Adrenal gland (tissue), 19 donors: ENCODE measurements at places on chromosomes 7 and 10.

DNA sequence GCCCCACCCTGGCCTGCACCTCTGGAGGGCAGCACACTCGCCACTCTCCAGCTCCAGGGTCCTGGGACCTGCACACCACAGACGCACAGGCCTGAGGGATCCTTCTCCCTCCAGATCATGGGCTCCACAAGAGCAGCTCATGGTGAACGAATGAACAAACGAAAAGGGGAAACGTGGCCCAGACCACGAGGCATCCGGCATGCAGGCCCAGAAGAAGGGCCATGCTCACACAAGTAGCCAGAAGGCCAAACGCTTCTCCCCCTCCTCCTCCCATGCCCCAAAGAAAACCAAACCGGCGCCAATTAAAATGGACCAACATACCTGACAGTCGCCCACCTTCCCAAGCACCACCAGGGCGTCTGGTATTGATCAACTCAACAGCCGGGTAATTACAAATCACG, 30.4 kb downstream of the MAD1L1 start:
- DNase-seq = no peak

GRCh38 chr7:70744492-70744891, 387.5 kb upstream of the GALNT17 start:
- DNase-seq = no peak

DNA sequence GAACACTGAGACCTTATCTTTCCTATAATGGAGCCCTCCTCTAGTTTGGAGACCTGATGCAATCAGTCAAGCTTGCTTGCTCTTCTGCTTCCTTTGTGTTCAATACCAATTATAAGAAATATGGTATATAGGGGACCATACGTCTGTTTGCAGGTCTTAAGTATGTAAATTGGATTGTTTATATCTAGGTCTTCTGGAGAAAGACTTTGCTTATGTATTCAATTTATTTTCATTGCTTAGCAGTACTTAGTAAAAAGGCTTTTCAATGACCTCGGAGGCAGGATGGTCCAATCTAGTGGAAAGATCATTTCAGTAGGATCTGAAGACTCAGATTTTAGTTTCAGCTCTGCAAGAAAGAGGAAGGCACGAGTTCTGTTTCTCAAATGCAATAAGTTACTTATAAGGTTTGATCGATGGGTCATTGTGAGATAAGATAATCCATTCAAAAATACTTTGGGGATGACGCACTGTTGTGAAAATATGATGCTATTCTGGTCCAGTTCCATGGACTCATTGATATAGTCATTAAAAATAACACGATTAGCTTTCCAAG, 571.6 kb downstream of the SH2D4B start:
- DNase-seq = no peak

DNA sequence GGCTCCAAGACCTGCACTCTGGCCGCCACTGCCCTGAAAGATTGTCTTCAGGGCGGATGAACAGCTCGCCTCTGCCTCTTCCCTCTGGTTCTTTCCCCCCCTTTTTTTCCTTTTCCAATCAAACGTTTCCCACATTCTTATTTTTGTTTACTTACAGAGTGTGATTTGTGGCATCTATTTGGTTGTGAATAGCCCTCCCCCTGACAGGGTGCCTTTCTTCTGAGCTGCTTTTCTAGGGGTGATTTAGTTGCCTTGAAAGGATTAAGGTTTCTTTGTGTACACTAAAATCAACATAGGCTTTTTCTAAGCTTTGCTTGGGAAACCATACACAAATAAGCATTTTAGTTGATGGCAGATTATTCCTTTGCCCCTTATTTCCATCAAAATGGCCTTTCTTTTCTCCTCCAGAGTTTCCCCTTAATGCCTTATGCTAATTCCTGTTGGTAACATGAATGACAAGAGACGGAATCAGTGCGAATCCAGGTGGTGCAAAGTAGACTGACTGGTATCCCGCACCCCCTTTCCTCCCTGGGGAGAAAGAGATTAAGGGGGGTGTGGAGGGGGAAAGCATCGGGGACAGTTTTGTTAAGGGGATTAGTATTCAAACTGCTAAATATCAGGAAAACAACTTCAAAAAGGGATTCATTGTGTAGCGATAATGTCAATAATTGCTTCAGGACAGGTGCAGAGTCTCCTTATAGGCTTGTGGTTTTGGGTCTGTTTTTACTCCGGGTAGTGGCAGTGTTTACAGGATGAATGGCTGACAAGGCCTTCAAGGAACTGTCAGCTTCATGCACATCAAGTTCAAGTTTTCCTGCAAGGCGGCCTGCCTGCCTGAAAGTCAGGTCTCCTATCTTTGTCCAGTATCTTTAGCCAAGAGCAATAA, 431.6 kb upstream of the GALNT17 start:
- DNase-seq = no peak

DNA sequence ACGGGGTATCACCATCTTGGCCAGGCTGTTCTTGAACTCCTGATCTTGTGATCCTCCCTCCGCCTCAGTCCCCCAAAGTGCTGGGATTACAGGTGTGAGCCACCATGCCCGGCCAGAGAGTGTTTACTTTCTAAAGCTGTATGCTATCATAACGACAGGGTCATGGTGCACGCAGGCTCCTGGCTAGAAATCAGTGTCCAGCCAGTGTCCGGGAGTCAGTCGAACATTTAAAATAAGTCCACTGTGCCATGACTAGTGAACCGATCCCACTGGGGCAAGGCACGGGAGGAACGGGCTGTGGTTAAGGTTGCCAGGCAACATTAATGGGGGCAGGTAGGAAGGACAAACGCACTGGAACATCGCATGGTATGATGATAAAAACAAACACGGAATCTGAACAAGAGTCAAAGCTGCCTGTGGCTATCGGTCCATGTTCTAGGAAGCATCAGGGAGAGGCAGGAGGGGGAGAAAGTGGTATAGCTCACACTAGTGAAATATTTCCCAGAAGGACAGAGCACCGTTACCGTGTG, 89.0 kb upstream of the SEPHS1 start:
- DNase-seq = no peak

DNA sequence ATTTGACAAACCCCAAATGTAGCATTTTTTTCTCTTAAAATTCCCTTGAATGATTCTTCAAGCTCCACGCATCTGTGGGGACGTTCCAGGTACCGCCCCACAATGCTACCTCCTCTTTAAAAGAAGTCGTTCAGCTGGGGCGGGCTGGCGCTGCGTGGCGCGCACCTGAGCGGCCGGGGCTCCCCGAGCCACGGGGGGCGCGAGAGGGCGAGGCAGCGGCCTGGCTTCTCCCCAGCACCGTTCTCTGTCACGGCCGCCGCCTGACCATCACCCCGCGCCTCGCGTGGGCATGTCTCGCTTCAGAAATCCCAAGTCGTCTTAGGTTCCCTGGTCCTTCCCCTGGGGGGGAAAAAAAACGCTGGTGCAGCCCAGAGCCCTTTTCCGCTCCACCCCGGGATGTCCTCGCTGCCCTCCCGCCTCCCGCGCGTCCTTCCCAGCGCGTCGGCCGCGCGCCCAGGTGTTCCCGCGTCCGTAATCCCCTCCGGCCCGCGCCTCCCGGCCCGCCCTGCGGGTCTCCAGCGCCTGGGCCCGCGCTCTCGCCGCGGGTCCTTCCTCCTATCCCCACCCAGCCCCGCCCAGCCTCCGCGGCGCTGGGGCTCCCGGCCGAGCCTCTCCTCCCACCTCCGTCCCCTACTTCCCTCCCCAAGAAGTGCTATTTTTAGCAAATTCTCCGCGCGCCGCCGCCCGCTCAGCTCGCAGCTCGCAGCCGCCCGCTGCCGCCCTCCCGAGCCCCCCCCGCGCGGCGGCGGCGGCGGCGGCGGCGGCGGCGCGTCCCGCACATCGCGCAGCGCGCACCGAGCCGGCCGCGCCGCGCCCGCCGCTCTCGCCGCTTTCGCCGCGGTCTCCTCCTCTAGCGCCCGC, 58.7 kb upstream of the PRPS1L1 start:
- DNase-seq = no peak

DNA sequence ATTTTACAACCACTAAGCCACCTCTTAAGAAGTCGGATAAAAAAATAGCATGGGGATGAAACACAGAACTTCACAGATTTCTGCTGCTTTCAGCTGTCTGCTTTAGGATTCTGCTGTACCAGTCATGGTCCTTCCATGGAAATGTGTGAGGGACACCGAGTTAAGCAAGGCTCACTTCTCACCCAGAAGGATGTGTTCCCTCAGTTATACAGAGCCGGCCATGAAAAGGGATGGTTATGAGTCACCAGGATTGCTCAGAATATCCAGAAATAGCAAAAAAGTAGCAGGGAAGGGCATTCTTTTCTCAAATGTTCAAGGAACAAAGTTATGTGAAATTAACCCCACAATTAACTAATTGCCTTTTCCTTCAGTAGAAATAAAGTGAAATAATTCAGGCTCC, 124.4 kb downstream of the AMPH start:
- no peak for DNase-seq

- no peak for DNase-seq
Observed at GRCh38 chr7:153445641-153446040, 606.6 kb upstream of the DPP6 start.

DNA sequence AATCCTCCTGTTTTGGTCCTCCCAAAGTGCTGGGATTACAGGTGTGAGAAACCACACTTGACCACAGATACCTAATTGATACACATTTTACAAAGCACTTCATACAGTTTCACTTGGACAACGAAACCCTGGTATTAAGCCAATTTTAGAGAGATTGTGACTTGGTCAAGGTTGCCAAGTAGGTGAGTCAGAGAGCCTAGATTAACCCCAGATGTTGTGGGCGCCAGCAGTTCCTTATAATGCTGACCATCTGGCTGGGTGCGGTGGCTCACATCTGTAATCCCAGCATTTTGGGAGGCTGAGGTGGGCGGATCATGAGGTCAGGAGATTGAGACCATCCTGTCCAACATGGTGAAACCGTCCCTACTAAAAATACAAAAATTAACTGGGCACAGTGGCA, 4.9 kb upstream of the PHKG1 start:
- DNase-seq = peak; percentile 73

DNA sequence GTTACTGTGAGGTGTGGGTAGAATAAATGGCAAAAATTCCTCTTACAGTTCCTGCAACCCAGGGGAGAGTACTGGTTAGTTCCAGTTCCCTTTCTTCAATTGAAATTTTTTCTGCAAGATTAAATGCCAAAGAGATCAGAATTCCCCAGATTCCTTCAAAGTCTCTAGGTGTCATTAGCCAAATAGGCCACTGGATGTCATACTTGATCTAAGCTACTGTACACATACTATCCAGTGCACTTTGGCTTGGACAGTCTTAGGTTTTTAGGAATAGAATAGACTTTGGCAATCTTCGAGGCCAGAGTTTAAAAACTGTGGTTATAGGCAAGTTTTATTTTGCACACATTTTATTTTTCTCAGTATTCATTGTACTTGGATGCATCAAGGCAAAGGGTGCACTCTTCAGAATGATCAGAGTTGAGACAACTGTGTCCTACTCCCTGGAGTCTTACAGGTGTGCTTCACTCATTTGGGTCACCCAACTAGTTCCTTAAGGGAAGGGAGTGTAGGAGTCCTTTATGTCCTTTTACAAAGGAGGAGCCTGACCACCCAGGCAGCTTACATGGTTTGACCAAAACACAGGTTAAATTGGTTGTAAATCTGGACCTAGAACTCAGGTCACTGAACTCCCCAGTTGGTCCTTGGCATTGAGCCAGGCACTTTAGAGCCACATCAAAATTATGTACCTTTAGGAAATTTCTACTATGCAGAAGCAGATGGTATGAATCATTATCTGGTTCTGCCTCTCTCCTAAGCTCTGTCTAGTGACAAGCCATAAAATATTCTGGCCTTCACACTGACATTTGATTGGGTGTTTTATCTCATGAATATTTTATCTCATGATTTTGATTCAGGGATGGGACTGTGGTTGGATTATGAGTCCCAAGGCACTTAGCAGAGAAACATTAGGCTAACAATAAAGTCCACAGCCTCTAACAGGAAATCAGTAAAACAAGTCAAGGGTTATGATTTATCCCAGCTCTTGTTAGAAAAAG, 49.5 kb downstream of the ASAH2B start:
- DNase-seq = no peak

GRCh38 chr7:69817121-69817520, 218.8 kb downstream of the AUTS2 start:
- no peak for DNase-seq

- DNase-seq = no peak
Observed at GRCh38 chr10:119112056-119112455, 8.1 kb downstream of the DENND10 start.
